ENCODE measurements at places on chromosomes 12 and 14.
A peak's percentile ranks its signal among the peaks of the same experiment; 100 is the strongest.

GRCh38 chr12:124436366-124436765 is 131.0 kb downstream of the NCOR2 start:
- no peak for DNase-seq

DNA sequence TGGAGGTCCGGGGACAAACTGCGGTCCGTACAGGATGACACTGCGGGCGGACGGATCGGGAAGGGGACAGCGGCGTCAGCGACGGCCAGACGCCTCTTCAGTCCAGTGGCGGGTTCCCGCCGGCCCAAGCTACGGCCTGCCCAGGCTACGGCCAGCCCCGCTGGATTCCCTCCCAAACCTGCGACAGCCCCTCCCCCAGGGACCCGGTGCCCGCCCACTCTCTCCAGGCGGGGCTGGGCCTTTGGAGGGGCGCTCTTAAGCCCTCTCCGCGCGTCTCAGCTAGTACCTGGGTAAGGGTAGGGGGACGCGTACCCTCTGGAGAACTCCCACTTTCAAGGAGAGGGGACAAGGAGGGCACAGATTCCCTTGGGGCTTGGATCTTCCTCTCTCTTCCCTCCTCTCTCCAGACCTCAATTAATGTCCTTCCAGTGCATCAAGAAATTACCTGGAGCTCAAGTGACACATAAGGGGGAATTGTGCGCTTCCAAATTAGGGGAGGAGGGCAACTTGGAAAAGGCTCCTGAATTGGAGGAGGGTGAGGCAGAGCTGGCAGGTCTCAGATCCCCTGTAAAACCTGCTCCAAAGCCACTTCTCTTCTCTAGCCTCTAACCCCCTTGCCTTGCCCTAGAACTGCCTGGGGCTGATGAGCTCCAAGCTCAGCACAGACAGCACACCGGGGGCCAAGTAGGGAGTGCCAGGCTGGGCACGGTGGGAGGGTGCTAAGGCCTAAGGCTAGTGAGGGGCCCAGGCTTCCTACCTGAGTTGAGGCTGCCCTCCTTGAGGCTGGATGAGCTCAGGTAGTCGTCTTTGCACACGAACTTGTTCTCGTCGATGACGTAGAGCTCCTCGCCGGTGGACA is 3.1 kb downstream of the LHX5 start:
- DNase-seq: no peak

- DNase-seq: no peak
Observed at GRCh38 chr14:90731487-90731886, 84.7 kb downstream of the TTC7B start.

DNA sequence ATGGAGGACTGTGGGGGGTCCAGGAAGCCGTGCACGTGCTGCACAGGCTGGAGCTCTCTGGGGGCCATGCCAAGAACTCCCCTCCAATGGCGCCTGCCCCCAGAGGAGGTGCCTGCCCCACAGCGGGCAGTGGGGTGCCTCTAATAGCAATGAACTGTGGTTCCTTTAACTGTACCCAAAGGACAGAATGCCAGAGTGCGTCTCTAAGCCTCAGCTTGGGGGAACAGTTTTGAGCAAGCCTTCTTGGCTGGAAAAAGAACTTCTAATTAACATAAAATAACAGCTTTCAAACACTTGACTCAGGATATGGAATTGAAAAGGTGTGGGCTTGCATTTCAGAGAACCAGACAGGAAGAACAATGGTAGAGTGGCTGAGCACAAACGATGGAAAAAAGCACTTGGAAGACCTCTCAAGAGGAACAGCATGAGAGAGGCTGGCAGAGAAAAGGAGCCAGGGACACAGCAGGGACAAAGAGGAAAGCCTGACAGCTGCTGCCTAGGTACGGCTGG is 195.6 kb downstream of the TTC7B start:
- no peak for DNase-seq

DNA sequence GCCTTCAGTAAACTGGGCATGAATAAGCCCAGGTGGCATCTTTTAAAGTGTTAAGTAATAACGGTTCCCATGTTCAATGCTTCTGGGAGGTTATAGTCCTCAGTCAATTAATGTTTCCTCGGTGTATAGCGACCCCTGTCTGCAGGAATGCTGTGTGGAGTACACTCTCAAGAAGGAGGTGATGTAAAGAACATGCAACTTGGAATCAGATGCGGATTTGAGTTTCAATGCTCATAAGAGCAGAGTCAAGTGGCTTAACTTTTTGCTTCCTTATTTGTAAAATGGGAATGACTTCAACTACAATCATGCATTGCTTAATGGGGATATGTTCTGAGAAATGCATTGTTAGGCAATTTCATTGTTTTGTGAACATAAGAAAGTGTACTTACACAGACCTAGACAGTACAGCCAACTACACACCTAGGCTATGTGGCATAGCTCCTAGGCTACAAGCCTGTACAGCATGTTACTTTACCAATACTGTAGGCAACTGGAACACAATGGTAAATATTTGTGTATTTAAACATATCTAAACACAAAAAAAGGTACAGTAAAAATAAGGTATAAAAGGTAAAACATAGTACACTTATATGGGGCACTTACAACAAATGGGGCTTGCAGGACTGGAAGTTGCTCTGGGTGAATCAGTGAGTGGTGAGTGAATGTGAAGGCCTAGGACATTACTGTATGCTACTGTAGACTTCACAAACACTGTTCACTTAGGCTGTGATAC is 6.7 kb upstream of the MRPS35 start:
- peak; percentile 57 for DNase-seq

DNA sequence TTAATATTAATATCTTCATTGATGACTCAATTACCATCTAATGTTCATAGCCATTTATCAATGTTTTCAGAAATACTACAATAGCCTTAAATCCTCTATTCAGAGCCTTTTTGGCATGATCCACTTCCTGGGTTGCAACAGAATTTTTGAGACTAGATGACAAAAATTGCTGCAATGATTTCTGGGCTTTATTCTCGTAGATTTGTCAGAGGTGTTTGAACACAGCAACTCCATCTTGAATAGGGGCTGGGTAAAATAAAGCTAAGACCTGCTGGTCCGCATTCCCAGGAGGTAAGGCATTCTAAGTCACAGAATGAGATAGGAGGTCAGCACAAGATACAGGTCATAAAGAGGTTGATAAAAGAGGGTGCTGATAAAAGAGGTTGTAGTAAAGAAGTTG is 165.8 kb upstream of the CNOT2 start:
- DNase-seq: no peak

- no peak for DNase-seq
Observed at GRCh38 chr12:71945883-71946282, 7.2 kb downstream of the TPH2 start.

- peak; percentile 57 for DNase-seq
Observed at GRCh38 chr12:51341251-51342007, 5.0 kb downstream of the CELA1 start.

- no peak for DNase-seq
Observed at GRCh38 chr12:71562676-71563595, 100.7 kb downstream of the ZFC3H1 start.

GRCh38 chr14:92783813-92784431 is 10.2 kb upstream of the GOLGA5 start:
- DNase-seq: peak; percentile 57

DNA sequence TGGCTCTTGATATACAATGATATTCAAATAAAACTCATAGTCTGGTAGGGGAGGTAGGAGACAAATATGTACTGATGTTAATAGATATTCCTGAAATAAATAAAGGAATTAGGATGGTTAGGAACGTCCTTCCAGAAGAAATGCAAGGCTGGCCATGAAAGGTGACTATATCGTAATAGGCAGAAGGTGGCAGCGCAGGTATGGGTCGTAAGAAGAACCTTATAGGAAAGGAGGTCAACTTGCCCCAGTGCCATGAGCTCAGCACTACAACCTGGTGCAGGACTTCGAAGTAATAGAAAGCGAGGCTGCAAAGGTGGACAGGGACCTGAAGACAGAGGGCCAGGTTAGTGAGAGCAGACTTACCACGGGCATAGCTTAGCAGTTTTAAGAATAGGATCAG is 55.3 kb upstream of the FGD4 start:
- no peak for DNase-seq

- DNase-seq: no peak
Observed at GRCh38 chr12:4899364-4899763, 10.3 kb upstream of the KCNA1 start.

DNA sequence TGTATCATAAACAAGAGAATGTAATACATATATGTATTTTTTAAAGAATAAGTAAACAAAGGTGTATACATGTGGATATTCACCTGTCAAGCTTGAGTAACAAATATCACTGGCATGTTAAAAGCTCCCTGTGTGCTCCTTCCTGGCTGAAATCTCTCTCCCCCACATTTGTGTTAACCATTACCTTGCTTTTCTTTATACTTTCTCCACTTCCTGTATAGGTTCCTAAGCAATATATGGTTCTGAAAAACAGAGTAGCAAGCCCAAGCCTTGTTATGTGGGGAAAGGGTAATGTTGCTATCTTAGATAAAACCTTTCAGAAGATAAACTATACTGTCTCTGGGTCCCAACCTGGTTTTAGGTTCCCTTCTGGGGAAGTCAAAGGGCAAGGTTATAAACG is 32.3 kb upstream of the TBC1D30 start:
- no peak for DNase-seq

- no peak for DNase-seq
Observed at GRCh38 chr12:25840678-25841465, 117.6 kb upstream of the RASSF8 start.

DNA sequence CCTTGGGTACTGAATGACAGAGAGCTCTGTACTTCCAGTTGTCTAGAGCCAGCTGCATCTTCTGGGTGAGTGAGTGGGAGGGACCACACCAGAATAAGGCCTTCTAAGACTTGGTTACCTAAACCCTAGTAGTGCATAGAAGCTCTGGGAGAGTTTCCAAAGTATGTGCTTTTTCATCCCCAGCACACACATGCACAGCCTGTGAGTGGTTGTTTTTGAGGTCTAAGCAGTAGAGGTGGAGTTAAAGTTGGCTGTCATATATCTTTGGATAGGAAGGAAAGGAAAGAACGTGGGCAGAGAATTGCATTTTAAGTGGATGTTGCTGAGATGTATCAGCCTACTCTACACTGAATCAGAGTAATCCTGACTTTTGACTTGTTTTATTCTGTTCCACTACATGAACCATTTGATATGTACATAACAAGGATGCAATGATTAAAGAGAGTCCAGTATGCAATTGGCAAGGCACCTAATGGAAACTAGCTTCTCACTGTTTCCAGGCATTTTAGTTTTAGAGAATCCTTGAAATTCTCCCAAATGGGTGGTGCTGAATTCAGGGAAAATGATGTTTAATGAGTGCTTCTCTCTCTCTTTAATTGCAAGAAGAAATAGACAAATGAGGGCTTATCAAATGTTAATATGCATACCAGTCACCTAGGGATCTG is 51.8 kb upstream of the PRICKLE1 start:
- DNase-seq: no peak

- DNase-seq: no peak
Observed at GRCh38 chr14:52883658-52884057, 67.2 kb downstream of the FERMT2 start.

- DNase-seq: no peak
Observed at GRCh38 chr14:80504781-80505180, 293.5 kb upstream of the DIO2 start.
